HT1080 (cell line): ENCODE measurements at places on chromosomes 12 and 14. TPM values are rescaled to one million over a fixed set of nuclear protein-coding genes. Genes with fewer than 3 reads are reported as not detected.

The DLK1 gene
- total RNA-seq: not detected in 2 replicates

The SIVA1 gene
- 139 and 242 TPM in 2 replicates for total RNA-seq

The WNT1 gene
- total RNA-seq: not detected in 2 replicates

The NOXRED1 gene
- total RNA-seq: 0.07 TPM in 1 of 2 replicates, not detected in the other

The ZBTB25 gene
- 3.6 and 6.0 TPM in 2 replicates for total RNA-seq

The RTN1 gene
- total RNA-seq: 13.9 and 15.9 TPM in 2 replicates

The RHEBL1 gene
- 5.1 and 5.2 TPM in 2 replicates for total RNA-seq

The ARHGEF25 gene
- 5.7 and 6.0 TPM in 2 replicates for total RNA-seq

The RAD51AP1 gene
- total RNA-seq: 28.7 and 38.0 TPM in 2 replicates

The CMA1 gene
- not detected in 2 replicates for total RNA-seq

The CCDC177 gene
- not detected in 2 replicates for total RNA-seq

The FAM186B gene
- 0.17 and 0.64 TPM in 2 replicates for total RNA-seq
